Fibroblast of lung (primary cell): ENCODE measurements at places on chromosomes 5 and 9. TPM values are rescaled to one million over a fixed set of nuclear protein-coding genes. Genes with fewer than 3 reads are reported as not detected.

- H3K27ac ChIP-seq, result no peak overlapping the region
- H3K27me3 ChIP-seq, result no peaks in the 10 kb centered on the region
- no peak overlapping the region for H3K4me3 ChIP-seq
- H3K36me3 ChIP-seq, result no peaks in the 10 kb centered on the region
- no peak for DNase-seq
- H3K4me1 ChIP-seq, result peaks cover 3% of the 10 kb centered on the region
Measured at GRCh38 chr9:18448101-18448500, 25.9 kb upstream of the ADAMTSL1 start.

DNA sequence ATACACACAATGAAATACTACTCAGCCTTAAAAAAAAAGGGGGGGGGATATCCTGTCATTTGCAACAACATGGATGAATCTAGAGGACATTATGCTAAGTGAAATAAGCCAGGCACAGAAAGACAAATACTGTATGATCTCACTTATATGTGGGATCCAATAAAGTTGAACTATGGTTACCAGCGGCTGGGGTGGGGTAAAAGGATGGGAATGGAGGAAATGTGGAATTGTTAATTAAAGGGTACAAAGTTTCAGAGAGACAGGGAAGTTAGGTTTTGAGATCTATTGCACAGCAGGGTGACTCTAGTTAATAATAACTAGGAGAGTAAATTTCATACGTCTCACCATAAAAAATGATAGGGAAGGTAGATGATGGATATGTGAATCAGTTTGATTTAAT is 76.2 kb upstream of the ZNF608 start:
- H3K27ac ChIP-seq, result no peak overlapping the region
- H3K27me3 ChIP-seq, result no peaks in the 10 kb centered on the region
- H3K36me3 ChIP-seq, result no peaks in the 10 kb centered on the region

GRCh38 chr9:1979741-1980367 is 35.3 kb upstream of the SMARCA2 start:
- peaks cover 6% of the 10 kb centered on the region for H3K4me1 ChIP-seq
- H3K27ac ChIP-seq, result no peak overlapping the region
- H3K27me3 ChIP-seq, result no peaks in the 10 kb centered on the region
- no peaks in the 10 kb centered on the region for H3K36me3 ChIP-seq

DNA sequence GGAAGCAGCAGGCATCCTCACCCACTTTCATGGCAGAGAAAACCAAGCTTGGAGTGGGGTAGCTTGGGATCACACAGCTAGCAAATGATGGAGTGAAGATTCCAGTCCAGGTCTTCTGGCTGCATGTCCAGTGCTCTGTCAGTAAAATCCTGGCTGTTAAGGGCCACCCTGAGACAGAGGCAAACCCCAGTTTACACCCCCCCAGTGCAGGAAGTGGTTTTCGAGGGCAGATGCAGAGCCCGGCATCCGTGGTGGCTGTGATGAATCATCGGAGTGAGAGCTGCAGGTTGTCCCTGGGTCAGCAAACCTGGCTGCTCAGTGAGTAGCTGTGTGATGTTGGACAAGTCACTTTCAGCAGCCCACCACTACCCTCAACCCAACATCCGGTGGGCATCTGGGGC is 115.4 kb downstream of the RGS3 start:
- no peaks in the 10 kb centered on the region for H3K27me3 ChIP-seq
- H3K27ac ChIP-seq, result peak overlapping the region; percentile 74
- peaks cover 44% of the 10 kb centered on the region for H3K4me1 ChIP-seq

GRCh38 chr9:131807144-131807983 is 67.5 kb upstream of the RAPGEF1 start:
- no peak for DNase-seq
- H3K27me3 ChIP-seq, result peaks cover 25% of the 10 kb centered on the region
- no peaks in the 10 kb centered on the region for H3K4me1 ChIP-seq
- H3K4me3 ChIP-seq, result no peak overlapping the region
- no peaks in the 10 kb centered on the region for H3K36me3 ChIP-seq
- H3K27ac ChIP-seq, result no peak overlapping the region

DNA sequence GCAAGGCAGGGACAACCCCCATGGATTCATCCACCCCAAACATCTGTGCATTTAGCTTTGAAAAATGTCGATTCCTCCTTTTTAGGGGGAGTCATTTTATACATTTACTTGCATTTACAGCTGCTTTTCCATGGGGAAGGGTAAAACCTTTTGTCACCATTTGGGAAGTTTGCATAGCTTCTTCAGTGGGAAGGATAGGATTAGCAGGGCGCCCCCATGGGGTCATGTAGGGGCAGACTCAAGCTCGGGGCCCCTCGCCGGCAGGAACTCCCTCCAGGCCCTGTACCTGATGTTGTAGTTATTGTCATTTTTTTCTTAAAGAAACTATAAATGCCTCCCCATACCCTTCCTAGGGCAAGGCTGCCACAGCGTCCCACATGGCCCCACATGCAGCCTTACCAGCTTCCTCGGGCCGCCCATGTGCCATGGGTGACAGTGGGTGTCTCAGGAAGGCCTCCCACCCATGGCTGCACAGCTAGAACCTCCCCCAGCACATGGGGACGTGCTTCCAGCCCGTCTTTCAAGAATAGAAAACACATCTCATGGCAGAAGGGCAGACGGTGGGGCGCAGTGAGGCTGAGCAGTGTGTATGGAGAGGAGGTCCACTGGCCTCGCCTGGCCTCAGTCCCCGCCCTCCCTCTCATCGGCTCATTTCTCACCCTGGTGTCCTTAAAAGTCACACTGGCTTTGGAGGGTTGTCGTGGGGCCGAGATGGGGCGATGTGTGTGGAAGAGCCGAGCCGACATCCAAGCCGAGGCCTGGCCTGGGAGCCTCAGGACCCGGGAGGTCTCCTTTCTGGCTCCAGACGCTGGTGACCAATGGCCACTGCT is 76.1 kb upstream of the OTULINL start:
- DNase-seq, result no peak
- H3K4me3 ChIP-seq, result no peak overlapping the region
- no peaks in the 10 kb centered on the region for H3K27me3 ChIP-seq
- no peaks in the 10 kb centered on the region for H3K4me1 ChIP-seq
- peaks cover 54% of the 10 kb centered on the region for H3K36me3 ChIP-seq

DNA sequence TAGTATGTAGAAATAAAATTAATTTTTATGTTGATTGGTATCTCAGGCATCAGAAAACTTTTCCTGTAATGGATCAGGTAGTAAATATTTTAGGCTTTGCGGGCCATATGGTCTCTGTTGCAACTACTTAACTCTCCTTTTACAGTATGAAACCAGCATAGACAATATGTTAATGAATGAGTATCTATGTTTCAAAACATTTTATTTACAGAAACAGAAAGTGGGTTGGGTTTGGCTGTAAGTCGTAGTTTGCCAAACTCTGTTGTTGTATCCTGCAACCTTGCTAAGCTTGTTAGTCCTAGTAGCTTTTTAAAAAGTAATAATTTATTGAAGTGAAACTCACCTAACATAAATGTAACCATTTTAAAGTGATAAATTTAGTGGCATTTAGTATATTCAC is 132.1 kb downstream of the NR3C1 start:
- H3K4me1 ChIP-seq, result no peaks in the 10 kb centered on the region
- H3K36me3 ChIP-seq, result no peaks in the 10 kb centered on the region
- no peak overlapping the region for H3K4me3 ChIP-seq
- H3K27me3 ChIP-seq, result no peaks in the 10 kb centered on the region
- DNase-seq, result no peak

DNA sequence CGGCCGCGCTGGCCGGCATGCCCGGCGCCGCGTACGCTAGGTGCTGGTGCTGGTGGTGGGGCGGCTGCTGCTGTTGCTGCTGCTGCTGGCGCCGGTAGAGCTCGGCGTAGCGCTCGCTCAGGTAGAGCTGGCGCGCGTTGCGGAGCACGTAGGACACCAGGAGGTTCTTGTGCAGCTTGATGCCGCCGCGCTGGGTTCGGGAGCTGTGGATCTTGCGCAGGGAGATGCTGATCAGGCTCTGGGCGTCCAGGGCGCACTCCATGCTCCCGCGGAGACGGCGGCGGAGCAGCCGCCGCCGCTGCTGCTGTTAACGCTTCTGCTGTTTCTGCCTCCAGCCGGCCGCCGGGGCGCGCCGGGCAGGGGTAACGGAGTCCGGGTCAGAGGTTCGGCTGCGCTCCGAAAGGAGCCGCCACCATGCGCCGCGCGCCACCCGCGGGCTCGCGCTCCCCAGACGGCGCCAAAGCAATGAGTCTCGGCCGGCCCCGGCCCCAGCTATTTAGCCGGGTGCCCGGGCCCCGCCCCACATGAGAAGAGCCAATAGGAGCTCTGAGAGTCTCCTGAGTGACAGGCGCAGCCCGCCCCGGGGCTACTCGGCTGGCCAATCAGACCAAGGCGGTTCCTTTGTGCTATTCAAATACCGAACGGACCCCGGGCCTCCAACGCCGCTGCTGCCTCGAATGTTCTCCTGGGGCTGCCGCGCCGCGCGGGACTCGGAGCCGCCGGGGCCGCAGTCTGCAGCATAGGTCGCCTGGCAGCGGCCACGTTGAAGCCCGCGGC is at the start of gene IER5L:
IER5L (minus strand) TSS at position 471 of the 777 bp plus-strand sequence; CDS start at position 262, 209 bp downstream.
- no peaks in the 10 kb centered on the region for H3K27me3 ChIP-seq
- H3K4me3 ChIP-seq, result peak within 1 kb of the TSS; percentile 80
- H3K36me3 ChIP-seq, result no peaks in the 10 kb centered on the region
- H3K4me1 ChIP-seq, result peaks cover 15% of the 10 kb centered on the region
- peak; percentile 95 for DNase-seq

- H3K4me3 ChIP-seq, result no peak overlapping the region
- peak overlapping the region; percentile 92 for H3K27ac ChIP-seq
- H3K36me3 ChIP-seq, result no peaks in the 10 kb centered on the region
- H3K27me3 ChIP-seq, result no peaks in the 10 kb centered on the region
- peaks cover 40% of the 10 kb centered on the region for H3K4me1 ChIP-seq
- peak; percentile 47 for DNase-seq
Measured at GRCh38 chr9:91162784-91163443, 198.8 kb downstream of the AUH start.

GRCh38 chr5:32223972-32224609 is 50.0 kb upstream of the GOLPH3 start:
- DNase-seq, result peak; percentile 63
- no peak overlapping the region for H3K27ac ChIP-seq
- H3K36me3 ChIP-seq, result no peaks in the 10 kb centered on the region
- no peak overlapping the region for H3K4me3 ChIP-seq
- H3K4me1 ChIP-seq, result peaks cover 11% of the 10 kb centered on the region
- H3K27me3 ChIP-seq, result no peaks in the 10 kb centered on the region

Gene ARHGEF28
- 2.3 and 3.5 TPM in 2 replicates for polyA plus RNA-seq

DNA sequence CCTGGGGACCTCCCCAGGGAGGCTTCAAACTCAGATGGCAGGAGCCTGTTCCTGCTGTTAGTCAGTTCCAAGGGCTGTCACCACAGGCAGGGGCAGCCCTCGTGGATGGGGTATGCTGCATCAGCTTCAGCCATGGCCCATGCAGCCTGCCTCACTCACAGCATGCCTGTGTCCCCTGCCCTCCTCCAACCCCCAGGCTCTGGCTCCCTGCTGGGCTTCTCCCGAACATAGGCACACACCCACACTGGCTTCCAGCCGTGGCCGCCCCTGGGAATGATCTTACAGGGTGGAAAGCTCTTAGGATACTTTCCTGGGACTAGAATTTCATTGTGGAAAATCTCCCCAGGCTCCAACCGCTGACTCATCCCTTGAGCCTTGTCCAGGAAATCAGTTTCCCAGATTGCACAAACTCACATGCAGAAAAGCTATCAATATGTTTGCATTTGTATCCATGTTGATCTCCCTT is 163.8 kb downstream of the SEC61B start:
- H3K27me3 ChIP-seq, result no peaks in the 10 kb centered on the region
- DNase-seq, result peak; percentile 44
- peaks cover 4% of the 10 kb centered on the region for H3K4me1 ChIP-seq
- no peaks in the 10 kb centered on the region for H3K36me3 ChIP-seq

DNA sequence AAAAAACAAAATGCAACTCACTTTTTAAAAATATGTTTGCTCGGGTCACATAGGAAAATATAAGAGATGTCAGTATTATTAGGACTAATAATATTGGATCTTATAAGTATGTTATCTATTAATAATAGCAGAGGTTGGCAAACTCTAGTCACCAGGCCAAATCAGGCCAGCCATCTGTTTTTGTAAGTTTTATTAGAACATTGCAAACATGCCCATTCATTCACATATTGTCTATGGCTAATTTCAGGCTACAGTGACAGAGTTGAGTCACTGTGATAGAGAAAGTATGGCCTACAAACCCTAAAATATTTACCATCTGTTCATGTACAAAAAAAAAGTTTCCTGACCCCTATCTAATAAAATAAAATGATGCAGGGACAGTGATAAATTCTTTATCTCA is 97.7 kb upstream of the CDH6 start:
- no peak overlapping the region for H3K4me3 ChIP-seq
- no peak overlapping the region for H3K27ac ChIP-seq
- DNase-seq, result no peak
- H3K36me3 ChIP-seq, result no peaks in the 10 kb centered on the region
- peaks cover 3% of the 10 kb centered on the region for H3K4me1 ChIP-seq
- H3K27me3 ChIP-seq, result no peaks in the 10 kb centered on the region

GRCh38 chr9:99400184-99400731 is 178.2 kb downstream of the SEC61B start:
- H3K27me3 ChIP-seq, result no peaks in the 10 kb centered on the region
- no peak overlapping the region for H3K4me3 ChIP-seq
- no peaks in the 10 kb centered on the region for H3K36me3 ChIP-seq
- peak overlapping the region; percentile 64 for H3K27ac ChIP-seq
- peaks cover 16% of the 10 kb centered on the region for H3K4me1 ChIP-seq
